ENCODE measurements at places on chromosomes 6 and 20. TPM values are rescaled to one million over a fixed set of nuclear protein-coding genes. Genes with fewer than 3 reads are reported as not detected.

GJA10 gene
- total RNA-seq = not detected

KIAA1755 gene
- 0.16 TPM for total RNA-seq

PTGIS gene
- 0.49 TPM for total RNA-seq

TUBB2B gene
- total RNA-seq = 3.4 TPM

NQO2 gene
- total RNA-seq = 19.8 TPM

SIRPA gene
- 75.3 TPM for total RNA-seq

SEMG1 gene
- total RNA-seq = not detected

ZC2HC1B gene
- total RNA-seq = not detected

UBE2C gene
- 20.7 TPM for total RNA-seq

PLEKHG1 gene
- 50.9 TPM for total RNA-seq

MYLK4 gene
- total RNA-seq = 0.38 TPM

GUCA1A gene
- total RNA-seq = not detected

NKAIN2 gene
- total RNA-seq = not detected

KCNK16 gene
- not detected for total RNA-seq

CYP39A1 gene
- 0.97 TPM for total RNA-seq

MUCL3 gene
- not detected for total RNA-seq

HAO1 gene
- total RNA-seq = not detected

WFDC5 gene
- not detected for total RNA-seq

FAM217B gene
- 4.2 TPM for total RNA-seq

RAD21L1 gene
- total RNA-seq = not detected

PCSK2 gene
- total RNA-seq = not detected

CLDN20 gene
- total RNA-seq = not detected

RAET1G gene
- total RNA-seq = 0.65 TPM
